ENCODE measurements at places on chromosomes 2 and 18.

DNA sequence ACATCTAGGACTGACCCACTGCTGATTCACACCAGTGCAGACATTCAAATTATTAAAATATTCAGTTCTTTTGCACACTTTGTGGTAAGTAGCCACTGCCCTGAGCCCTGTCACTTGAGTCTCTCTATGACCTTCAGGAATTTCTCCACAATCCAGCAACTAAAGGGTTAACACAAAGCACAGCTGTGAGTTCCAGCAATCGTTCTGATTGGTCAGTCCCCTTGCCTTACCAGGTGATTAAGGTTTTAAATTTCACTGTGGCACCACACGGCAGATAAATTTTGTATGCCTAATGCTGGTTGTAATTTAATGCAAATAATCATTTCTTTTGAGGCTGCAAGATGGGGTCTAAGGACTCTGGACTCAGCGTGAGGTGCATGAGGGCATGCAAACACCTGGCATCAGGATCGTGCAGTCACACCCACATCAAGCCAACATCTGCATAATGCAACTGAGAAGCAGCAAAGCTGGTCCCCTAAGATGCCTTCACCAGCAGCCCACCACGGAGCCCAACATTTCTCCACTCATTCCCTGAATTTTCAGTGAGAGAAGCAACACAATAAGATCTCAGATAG, 36.6 kb downstream of the SLC14A1 start:
- no peak for DNase-seq

GRCh38 chr2:118838741-118839455, 8.6 kb downstream of the EN1 start:
- DNase-seq = no peak

GRCh38 chr2:88561646-88562388, 65.4 kb downstream of the EIF2AK3 start:
- no peak for DNase-seq

GRCh38 chr2:237557633-237558015, 8.8 kb upstream of the PRLH start:
- no peak for DNase-seq

Measured in inflammatory macrophage treated with lipopolysaccharide for 1 hour (primary cell).